Mammary epithelial cell (primary cell): ENCODE measurements at places on chromosomes 11 and 22.

DNA sequence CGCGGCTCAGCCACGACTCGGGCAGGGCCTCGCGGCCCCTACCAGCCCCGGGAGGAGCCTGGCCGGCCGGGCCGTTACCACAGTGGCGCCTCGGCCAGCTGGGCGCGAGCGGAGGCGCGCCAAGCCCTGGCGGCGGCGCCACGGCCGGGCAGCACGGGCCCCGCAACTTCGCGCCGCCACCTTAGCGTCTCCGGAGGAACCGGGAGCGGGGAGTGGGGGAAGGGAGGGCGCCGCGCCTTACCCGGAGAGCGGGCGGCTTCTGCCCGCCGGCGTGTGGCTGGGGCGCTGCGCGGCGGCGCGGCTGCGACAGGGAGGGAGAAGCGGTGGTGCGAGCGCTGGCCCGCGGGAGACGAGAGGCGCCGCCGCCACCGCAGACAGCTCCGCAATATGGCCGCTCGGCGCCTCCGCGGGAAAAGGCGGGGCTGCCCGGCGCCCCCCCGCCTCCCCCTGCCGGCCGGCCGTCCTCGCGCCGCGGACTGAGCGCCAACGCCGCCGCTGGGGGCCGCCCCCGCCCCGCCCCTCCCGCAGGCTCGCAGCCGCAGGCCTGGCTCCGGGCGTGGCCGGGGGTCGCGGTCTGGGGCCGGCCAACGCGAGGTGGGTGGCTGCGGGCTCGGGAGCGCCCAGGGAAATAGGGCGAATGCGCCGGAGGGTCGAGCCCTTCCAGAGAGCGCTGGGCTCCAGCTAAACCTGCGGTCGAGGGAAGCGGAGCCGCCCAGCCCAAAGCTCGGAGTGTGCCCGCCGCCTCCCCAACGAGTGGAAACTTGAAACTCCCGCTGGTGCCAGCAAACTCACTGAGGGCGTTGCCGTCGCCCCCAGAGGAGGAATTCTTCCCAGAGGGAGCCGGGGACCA, at the start of gene RDX:
RDX (minus strand) TSS at position 389 of the 850 bp plus-strand sequence. CDS start 16,922 bp downstream, outside the sequence.
- peak; percentile 84 for DNase-seq

DNA sequence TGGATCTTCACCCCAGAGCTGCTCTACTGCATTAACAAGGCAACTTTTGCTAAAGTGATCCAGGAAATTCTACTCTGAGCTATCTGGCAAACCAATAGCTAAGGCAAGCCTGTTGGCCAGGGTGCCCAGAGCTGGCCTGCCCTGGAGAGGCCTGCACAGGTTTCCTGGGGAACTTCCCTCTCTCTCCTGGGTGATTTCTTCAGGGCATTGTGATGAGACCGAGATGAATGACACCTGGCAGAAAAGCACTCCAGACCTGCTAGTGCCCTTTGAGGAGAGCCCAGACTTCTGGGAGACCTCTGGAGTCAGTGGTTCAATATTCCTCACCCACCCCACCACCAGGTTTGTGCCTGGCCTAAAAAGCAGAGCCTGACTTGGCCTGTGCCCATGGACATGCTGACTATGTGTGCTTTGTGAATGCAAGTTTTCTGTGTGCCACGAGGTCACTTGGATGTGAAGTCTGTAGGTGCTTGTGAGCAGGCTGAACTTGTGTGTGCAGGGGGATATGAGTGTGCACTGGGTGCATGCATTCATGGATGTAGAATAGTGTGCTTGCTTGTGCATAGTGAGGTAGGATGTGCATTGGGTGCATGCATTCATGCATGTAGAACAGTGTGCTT, 4.4 kb upstream of the APLNR start:
- no peak for DNase-seq

DNA sequence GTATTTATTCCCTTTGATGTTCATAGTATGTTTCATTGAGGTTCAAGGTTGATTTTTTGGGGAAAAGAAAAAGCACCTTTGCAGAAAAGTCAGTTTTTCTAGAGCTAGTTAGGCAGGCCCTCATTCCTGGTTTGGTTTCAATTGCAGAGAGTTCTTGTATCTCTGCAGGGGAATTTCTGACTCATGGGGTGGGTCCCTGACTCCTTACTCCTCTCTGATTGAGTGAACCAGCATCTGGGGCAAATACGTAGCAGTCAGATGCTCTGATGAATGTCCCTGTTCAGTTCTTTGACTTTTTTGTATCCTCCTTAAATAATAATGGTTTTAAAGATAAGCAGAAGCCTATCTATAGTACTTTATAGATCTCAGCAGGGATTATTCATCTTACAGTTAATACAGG, 7.7 kb upstream of the NCR3LG1 start:
- DNase-seq, result peak; percentile 80

- DNase-seq, result no peak
Observed at GRCh38 chr22:39593931-39594285, 23.4 kb downstream of the CACNA1I start.

GRCh38 chr11:101584655-101585054, 848 bp upstream of the TRPC6 start:
- DNase-seq, result no peak

- DNase-seq, result peak; percentile 17
Observed at GRCh38 chr22:30241576-30242371, 4.8 kb downstream of the LIF start.

DNA sequence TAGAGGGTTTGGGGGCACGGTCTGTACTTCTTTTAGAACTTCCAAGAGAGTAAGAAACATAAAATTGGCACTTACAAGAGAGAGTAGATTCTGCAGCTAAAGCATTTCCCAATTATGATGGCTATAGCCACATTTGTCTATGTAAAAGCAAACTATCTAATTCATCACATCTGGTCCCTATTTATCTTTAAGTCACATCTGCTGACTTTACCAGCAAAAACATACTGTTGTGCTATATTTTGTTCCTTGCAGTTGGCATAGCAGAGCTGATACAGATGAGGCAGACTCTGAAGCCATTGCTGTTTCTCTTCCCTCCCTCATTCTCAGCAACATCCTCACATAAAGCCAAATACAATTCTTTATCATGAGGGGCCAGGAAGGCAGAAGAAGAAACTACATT, 1533.5 kb upstream of the RAG2 start:
- DNase-seq, result no peak
